ENCODE measurements at places on chromosomes 6 and 20.

- no peak for DNase-seq
Observed at GRCh38 chr6:131736003-131736596, 25.3 kb upstream of the CTAGE9 start.

GRCh38 chr6:73774311-73774774 lies 78.3 kb downstream of the CD109 start:
- DNase-seq = no peak

GRCh38 chr6:73675466-73676098 lies 20.4 kb upstream of the CD109 start:
- peak; percentile 47 for DNase-seq

GRCh38 chr6:109740787-109741186 lies 49.7 kb downstream of the FIG4 start:
- no peak for DNase-seq

- DNase-seq = no peak
Observed at GRCh38 chr20:45059022-45059728, 41.8 kb downstream of the KCNS1 start.

All from activated CD8-positive, alpha-beta memory T cell treated with anti-CD3 and anti-CD28 coated beads for 1 hour (primary cell).